Naive B cell (primary cell): ENCODE measurements at places on chromosomes 7 and 10.

- no peak overlapping the region for H3K4me3 ChIP-seq
- DNase-seq, result no peak
- no peaks in the 10 kb centered on the region for H3K27me3 ChIP-seq
- H3K27ac ChIP-seq, result no peak overlapping the region
- H3K36me3 ChIP-seq, result no peaks in the 10 kb centered on the region
These were observed 341.9 kb downstream of the PTPRN2 start for GRCh38 chr7:158245724-158246041.

GRCh38 chr10:127000598-127000997 is 95.4 kb downstream of the DOCK1 start:
- H3K36me3 ChIP-seq, result no peaks in the 10 kb centered on the region
- H3K27ac ChIP-seq, result no peak overlapping the region
- H3K4me3 ChIP-seq, result no peak overlapping the region
- DNase-seq, result no peak

DNA sequence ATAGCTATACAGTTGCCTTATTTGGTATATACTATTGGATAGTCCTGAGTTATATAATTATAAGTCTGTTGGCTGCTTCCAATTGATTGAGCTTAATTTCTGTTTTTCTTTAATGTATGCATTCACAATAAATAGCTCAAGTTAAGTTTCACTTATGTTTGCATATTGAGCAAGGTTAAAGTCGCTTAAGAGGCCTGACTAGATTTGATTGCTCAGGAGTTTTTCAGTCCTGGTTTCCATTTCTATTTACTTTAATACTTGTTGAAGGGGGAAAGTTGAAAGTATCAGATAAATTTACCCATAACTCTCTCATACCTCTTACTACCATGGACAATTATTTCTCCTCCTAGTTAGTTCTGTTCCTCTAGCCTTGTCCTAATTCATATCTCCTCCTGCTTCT is 294.7 kb downstream of the ARL4A start:
- H3K27me3 ChIP-seq, result peaks cover 8% of the 10 kb centered on the region
- no peaks in the 10 kb centered on the region for H3K36me3 ChIP-seq
- no peaks in the 10 kb centered on the region for H3K4me1 ChIP-seq
- no peak overlapping the region for H3K4me3 ChIP-seq
- H3K27ac ChIP-seq, result no peak overlapping the region

GRCh38 chr10:73910764-73911552 is at the start of gene PLAU:
PLAU (plus strand) TSS chr10:73911132; CDS start chr10:73911556, 424 bp downstream.
- DNase-seq, result peak; percentile 48
- peaks cover 36% of the 10 kb centered on the region for H3K4me1 ChIP-seq
- no peaks in the 10 kb centered on the region for H3K36me3 ChIP-seq
- H3K27me3 ChIP-seq, result peaks cover 17% of the 10 kb centered on the region
- peak within 1 kb of the TSS; percentile 93 for H3K4me3 ChIP-seq
- peak within 1 kb of the TSS; percentile 57 for H3K27ac ChIP-seq

DNA sequence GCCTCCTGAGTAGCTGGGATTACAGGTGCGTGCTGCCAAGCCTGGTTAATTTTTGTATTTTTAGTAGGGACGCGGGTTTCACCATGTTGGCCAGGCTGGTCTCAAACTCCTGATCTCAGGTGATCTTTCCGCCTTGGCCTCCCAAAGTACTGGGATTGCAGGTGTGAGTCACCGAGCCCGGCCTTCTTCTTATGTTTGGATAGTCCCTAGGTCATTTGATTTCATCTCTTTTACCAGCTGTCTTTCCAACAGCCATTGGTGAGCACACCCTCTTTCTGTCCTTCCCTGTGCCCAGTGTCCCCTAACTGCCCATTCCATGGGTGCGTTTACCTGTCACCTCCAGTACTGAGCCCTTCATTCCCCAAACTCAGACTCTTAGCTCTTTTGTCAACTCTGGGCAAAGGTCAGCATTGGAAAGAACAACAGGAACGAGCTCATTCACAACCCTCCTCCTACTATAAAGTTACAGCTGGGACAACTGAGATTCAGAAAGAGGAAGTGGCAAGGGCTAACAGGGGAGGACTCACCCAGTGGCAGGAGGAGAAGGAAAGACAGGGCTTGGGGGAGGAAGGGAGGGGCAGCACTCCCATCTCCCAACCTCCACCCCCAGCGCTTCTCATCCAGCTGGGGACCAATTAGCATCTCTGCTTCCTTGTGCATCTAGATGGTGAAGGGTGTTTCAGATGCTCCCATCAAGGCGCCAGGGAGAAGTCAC is 5.6 kb downstream of the SSC4D start:
- H3K4me1 ChIP-seq, result peaks cover 10% of the 10 kb centered on the region
- no peak for DNase-seq
- no peaks in the 10 kb centered on the region for H3K27me3 ChIP-seq
- H3K4me3 ChIP-seq, result no peak overlapping the region
- H3K27ac ChIP-seq, result peak overlapping the region; percentile 23

DNA sequence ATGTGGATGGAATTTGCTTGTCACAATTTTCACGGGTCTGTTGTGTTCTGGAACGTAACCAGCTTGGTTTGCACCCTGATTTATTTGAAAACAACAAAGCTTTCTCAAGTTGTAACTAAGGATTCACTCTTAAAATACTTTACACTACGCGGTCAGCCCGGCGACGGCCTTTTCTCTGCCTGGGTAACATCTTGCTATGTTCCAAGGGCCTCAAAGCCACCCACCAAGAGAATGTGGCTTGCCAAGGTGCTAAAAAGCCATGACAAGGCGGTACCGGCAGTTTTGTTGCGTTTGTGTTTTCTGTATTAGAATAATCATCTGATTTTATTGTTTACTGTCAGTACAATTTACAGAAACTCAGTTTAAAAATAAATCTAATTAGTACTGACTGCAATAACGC is 220.9 kb downstream of the SFMBT2 start:
- peaks cover 56% of the 10 kb centered on the region for H3K4me1 ChIP-seq
- H3K36me3 ChIP-seq, result peaks cover 19% of the 10 kb centered on the region
- H3K27me3 ChIP-seq, result no peaks in the 10 kb centered on the region
- H3K27ac ChIP-seq, result no peak overlapping the region

GRCh38 chr7:138481447-138482380 is 21.7 kb downstream of the TRIM24 start:
- no peaks in the 10 kb centered on the region for H3K36me3 ChIP-seq
- H3K4me3 ChIP-seq, result peak overlapping the region; percentile 6
- DNase-seq, result no peak
- no peaks in the 10 kb centered on the region for H3K27me3 ChIP-seq
- H3K27ac ChIP-seq, result peak overlapping the region; percentile 31
- H3K4me1 ChIP-seq, result peaks cover 53% of the 10 kb centered on the region

GRCh38 chr10:91596825-91597196 is 36.1 kb downstream of the PPP1R3C start:
- no peak overlapping the region for H3K27ac ChIP-seq
- H3K36me3 ChIP-seq, result no peaks in the 10 kb centered on the region
- H3K4me3 ChIP-seq, result no peak overlapping the region
- peaks cover 26% of the 10 kb centered on the region for H3K27me3 ChIP-seq

GRCh38 chr7:113698556-113699220 is 220.1 kb downstream of the PPP1R3A start:
- H3K27me3 ChIP-seq, result no peaks in the 10 kb centered on the region
- no peaks in the 10 kb centered on the region for H3K4me1 ChIP-seq
- no peaks in the 10 kb centered on the region for H3K36me3 ChIP-seq

GRCh38 chr7:34191771-34192479 is 286.6 kb downstream of the BMPER start:
- H3K27me3 ChIP-seq, result no peaks in the 10 kb centered on the region
- H3K36me3 ChIP-seq, result no peaks in the 10 kb centered on the region
- no peak overlapping the region for H3K27ac ChIP-seq
- H3K4me3 ChIP-seq, result no peak overlapping the region
- no peak for DNase-seq
